ENCODE measurements at places on chromosomes 4 and X. TPM values are rescaled to one million over a fixed set of nuclear protein-coding genes. Genes with fewer than 3 reads are reported as not detected.

Gene GUCY1B1
- 2.5 TPM for total RNA-seq

- peak within 1 kb of the TSS; percentile 34 for H3K4me3 ChIP-seq
- no peaks in the 10 kb centered on the region for H3K4me1 ChIP-seq
- no peaks in the 10 kb centered on the region for H3K36me3 ChIP-seq
- no peaks in the 10 kb centered on the region for H3K27me3 ChIP-seq
- peak within 1 kb of the TSS; percentile 42 for H3K27ac ChIP-seq
Observed at GRCh38 chrX:103063918-103064434, at the start of gene BEX1. Gene BEX1, minus strand, starts transcription at chrX:103064171. Its CDS starts 897 bp downstream, at chrX:103063274.

DNA sequence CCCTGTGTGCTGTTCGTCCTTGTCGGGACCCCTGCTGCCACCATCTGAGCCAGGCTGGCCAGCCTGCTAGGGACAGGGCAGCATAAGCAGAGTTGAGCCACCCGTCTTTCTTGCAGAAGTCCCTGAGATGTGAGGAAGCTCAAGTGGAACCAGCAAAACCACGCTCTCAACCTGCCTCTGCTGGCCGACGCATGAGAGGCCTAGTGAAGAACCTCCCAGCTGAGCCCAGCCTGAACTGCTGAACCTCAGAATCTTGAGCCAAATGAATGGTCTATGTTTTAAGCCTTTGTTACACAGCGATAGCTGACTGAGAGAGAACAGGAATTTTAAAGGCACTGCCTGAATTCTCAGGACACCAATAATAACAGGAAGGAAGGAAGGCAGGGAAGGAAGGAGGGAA lies 98.9 kb upstream of the ADRA2C start:
- H3K4me3 ChIP-seq: no peak overlapping the region
- H3K4me1 ChIP-seq: no peaks in the 10 kb centered on the region
- no peak overlapping the region for H3K27ac ChIP-seq
- H3K36me3 ChIP-seq: no peaks in the 10 kb centered on the region
- peaks cover 2% of the 10 kb centered on the region for H3K27me3 ChIP-seq
- no peak for DNase-seq

DNA sequence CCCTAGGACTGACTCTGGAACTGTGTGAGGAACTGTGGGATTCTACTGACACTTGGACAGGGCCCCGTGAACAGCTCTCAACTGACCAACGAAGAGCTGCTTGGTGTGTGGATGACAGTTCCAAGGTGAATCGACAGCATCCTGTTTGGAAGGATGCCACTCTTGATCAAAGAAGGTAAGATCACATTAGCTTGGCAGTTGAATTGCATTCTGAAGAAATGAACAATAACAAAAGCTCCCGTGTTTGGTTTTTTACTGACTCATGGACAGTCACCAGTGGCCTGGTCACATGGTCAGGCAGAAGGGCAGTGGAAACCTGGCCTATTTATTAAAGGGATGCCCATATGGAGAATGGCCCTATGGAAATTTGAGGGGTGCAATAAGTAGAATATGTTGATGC lies 33.1 kb upstream of the GPR34 start:
- H3K36me3 ChIP-seq: no peaks in the 10 kb centered on the region
- peak; percentile 29 for DNase-seq
- no peak overlapping the region for H3K27ac ChIP-seq
- peaks cover 2% of the 10 kb centered on the region for H3K4me1 ChIP-seq
- no peaks in the 10 kb centered on the region for H3K27me3 ChIP-seq
- no peak overlapping the region for H3K4me3 ChIP-seq

GRCh38 chrX:23783589-23784469 lies 856 bp downstream of the SAT1 start:
- H3K4me1 ChIP-seq: peaks cover 4% of the 10 kb centered on the region
- H3K27me3 ChIP-seq: no peaks in the 10 kb centered on the region
- peaks cover 6% of the 10 kb centered on the region for H3K36me3 ChIP-seq
- no peak for DNase-seq

Measured in astrocyte (in vitro differentiated cells and primary cell).